GM23248 (cell line): ENCODE measurements at places on chromosomes 5 and 9.

DNA sequence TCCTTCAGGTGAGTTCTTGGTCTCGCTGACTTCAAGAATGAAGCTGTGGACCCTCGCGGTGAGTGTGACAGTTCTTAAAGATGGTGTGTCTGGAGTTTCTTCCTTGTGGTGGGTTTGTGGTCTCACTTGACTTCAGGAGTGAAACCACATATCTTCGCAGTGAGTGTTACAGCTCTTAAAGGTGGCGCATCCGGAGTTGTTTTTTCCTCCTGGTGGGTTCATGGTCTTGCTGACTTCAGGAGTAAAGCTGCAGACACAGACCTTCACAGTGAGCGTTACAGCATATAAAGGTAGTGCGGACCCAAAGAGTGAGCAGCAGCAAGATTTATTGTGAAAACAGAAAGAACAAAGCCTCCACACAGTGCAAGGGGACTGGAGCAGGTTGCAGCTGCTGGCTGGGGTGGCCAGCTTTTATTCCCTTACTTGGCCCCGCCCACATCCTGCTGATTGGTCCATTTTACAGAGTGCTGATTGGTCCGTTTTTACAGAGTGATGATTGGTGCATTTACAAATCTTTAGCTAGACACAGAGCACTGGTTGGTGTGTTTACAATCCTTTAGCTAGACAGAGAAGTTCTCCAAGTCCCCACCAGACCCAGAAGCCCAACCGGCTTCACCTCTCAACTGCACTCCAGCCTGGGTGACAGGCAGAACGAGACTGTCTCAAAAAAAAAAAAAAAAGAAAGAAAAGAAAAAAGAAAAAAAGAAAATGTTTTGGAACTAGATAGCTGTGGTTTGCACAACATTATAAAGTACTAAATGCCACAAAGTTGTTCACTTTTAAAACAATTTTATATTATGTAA is 9.1 kb upstream of the ERMP1 start:
- no peak for DNase-seq

DNA sequence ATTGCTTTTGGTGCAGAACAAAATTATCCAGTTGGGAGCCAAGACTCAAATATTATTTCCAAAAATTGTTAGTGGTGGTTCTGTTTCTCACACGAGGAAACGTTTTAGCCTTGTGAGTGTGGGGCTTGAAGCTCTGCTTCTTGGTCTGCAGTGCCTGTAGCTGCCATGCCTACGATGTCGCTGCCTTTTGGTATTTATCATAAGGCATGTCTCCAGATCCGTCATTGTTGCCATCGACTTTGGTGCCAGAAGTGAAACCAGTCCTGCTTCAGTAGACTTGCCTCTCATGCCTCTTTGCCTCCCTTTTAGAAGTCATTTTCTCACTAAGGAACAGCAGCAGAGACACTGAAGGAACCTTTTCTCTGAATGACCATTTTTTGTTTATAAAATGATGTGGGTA is 29.7 kb upstream of the CATSPER3 start:
- no peak for DNase-seq

DNA sequence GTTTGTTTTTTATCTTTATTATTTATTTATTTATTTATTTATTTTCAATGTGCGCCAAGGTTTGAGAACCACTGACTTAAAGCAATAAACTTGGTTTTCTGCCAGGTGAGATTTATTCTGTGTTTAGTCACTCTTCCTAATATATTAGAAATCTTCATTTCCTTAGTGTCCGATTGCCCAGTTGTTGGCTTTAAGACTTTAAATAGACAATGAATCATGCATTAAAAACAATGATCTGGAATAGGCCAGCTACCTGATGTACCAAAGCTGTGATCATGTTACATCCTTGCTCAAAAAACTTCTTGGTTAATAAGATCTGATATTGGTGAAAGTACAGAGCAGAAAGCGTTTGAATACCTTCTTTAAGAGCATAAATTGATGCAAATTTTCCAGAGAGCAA is 52.1 kb upstream of the ERBIN start:
- DNase-seq, result peak; percentile 78

DNA sequence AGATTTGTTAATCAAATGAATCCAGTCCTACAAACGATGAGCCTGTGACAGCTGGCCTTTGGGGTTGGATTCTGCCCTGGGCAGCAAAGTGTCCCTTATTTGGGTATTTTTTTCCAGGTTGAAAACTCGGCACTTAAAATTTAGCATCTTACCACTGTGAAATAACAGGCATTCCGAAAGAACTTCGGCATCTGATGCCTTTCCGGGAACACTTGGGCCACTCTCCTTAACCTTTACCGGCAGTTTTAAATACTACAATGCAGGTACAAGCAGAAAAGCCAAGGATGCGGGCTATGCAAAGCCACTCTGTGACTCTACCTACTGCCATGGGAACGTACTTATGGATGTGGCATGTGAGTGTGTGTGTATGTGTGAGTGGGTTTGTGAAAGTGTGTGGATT is 1.0 kb upstream of the RASGRF2 start:
- no peak for DNase-seq

- DNase-seq, result no peak
These were observed 47.2 kb upstream of the DAB2IP start for GRCh38 chr9:121604242-121604641.

- no peak for DNase-seq
These were observed 88.4 kb downstream of the AK8 start for GRCh38 chr9:132789719-132790118.

DNA sequence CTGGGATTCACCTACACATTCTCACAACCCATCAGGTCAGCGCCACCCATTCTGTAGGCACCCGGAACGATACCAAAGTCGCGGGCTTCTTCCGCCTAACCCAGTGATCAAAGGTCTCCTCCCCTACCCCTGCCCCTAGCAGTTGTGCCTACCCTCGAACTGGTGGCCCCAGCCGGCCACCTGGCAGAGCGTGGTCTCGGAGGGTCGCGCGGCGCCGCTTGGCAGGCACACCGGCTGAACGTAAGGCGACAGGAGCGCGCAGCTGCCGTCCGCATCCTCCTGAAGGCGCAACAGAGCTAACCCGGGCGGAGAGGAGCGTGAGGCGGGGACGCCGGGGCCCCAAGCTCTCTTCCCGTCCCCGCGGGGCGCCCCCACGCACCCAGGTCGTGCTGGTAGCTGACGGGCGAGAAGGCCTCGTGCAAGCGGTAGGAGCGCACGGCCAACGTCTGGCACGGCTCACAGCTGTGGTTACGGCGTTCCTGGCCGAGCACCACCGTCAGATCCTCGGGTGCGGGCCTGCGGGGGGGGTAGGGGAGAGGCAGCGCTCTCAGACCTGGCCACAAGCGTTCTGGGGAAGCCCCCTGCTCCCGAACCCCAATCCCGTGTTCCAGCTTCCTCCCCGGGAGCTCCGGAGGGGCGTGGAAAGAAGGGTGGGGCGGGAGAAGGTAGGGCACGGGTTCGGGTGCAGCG is 2.8 kb upstream of the PFN3 start:
- peak; percentile 50 for DNase-seq

GRCh38 chr5:34502581-34502980 is 153.5 kb upstream of the RAI14 start:
- no peak for DNase-seq

DNA sequence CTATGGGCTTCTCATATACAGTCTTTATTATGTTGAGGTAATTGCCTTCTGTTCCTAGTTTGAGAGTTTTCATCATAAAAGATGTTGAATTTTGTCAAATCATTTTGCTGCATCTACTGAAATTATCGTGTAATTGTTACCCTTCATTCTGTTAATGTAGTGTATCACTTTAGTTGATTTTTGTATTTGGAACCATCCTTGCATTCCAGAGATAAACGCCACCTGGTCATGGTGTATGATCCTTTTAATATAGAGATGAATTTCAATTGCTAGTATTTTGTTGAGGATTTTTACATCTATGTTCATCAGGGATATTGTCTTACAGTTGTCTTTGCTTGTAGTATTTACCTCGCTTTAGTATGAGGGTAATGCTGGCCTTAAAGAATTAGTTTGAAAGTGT is 19.3 kb downstream of the MEIKIN start:
- DNase-seq, result no peak

GRCh38 chr9:124754289-124754688 is 16.8 kb downstream of the NR6A1 start:
- peak; percentile 48 for DNase-seq

DNA sequence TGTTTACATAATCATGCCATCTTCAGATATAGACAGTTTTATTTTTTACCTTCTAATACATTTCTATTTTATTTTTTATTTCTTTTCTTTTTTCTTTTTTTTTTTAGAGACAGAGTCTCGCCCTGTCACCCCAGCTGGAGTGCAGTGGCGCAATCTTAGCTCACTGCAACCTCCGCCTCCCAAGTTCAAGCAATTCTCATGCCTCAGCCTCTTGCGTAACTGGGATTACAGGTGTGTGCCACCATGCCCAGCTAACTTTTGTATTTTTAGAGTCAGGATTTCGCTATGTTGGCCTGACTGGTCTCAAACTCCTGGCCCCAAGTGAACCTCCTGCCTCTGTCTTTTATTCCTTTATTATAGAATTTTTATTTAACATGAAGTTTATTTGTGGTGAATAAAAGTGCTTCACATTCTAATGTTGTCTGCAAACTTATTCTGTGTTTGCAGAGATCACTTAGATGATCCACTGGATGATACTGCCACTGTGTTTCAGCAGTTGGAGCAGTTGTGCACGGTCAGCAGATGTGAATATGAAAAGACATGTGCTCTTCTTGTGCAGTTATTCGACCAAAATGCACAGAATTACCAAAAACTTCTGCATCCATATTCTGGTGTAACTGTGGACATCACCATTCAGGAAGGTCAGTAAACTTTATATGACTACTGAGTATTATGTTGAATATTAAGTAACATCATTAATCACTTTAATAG is 62.2 kb downstream of the RANBP17 start:
- DNase-seq, result no peak

- DNase-seq, result no peak
These were observed 421.9 kb upstream of the FTMT start for GRCh38 chr5:121429761-121430160.

- DNase-seq, result no peak
These were observed 9.0 kb downstream of the BRD9 start for GRCh38 chr5:883475-884181.

DNA sequence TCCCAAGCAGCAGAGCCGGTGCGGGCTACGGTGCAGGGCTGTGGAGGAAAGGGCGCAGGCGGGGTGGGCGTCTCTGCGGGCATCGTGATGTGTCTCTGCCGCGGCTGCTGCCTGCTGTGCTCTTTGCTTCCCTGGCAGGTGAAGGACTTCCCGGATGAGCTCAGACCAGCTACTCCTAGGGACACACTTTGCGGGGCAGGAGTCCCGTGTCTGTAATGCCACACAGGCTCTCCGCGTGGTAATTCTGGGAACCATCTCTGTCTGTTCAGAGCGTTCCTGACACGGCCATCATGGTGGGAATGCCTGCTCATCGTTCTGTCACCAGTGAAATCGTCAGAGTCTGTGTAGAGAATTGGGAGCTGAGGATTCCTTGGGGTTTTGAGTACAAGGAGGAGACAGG is 235.5 kb downstream of the FANCC start:
- DNase-seq, result no peak

GRCh38 chr5:3384531-3384930 is 211.1 kb upstream of the IRX1 start:
- DNase-seq, result no peak

GRCh38 chr9:71145179-71145578 is 23.8 kb upstream of the TRPM3 start:
- DNase-seq, result no peak

GRCh38 chr9:18786196-18786595 is 246.8 kb downstream of the SAXO1 start:
- DNase-seq, result peak; percentile 28

- DNase-seq, result peak; percentile 36
These were observed 143.3 kb downstream of the SEC61B start for GRCh38 chr9:99365233-99365980.

DNA sequence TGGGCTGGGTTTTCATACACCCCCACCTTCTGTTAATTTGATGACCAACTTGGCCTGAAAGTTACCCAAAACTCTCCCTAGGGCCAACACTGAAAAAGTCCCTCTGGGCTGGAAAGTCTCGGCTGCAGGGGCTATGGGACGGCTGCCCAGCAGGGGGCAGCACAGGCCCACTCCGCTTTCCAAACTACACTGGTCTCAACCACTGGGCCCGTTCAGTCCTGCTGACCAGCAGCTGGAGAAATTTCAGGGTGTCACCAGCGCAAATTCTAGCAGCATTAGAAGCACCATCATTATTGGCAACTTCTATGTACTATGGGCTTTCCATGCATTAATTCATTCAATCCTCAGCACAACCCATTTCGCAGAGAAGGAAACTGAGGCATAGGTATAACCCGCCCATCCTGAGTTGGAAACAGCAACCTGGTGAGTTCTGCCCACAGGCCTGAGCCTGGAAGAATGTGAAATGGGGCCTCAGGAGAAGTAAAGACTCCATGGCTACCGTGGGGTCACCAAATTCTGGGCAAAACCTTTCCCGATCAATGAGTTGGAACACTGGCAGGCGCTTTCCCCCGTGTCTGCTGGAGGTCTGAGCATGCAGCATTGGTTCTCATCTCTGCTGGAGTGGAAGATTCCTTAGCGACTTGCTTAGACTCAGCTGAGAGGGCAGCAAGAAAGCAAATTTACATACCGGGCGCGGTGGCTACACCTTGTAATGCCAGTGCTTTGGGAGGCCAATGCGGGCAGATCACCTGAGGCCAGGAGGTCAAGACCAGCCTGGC is 9.7 kb downstream of the ORM2 start:
- peak; percentile 77 for DNase-seq

GRCh38 chr5:138676556-138677193 is 76.5 kb upstream of the CTNNA1 start:
- DNase-seq, result no peak

- DNase-seq, result no peak
These were observed 121.8 kb downstream of the XRCC4 start for GRCh38 chr5:83199126-83199525.

DNA sequence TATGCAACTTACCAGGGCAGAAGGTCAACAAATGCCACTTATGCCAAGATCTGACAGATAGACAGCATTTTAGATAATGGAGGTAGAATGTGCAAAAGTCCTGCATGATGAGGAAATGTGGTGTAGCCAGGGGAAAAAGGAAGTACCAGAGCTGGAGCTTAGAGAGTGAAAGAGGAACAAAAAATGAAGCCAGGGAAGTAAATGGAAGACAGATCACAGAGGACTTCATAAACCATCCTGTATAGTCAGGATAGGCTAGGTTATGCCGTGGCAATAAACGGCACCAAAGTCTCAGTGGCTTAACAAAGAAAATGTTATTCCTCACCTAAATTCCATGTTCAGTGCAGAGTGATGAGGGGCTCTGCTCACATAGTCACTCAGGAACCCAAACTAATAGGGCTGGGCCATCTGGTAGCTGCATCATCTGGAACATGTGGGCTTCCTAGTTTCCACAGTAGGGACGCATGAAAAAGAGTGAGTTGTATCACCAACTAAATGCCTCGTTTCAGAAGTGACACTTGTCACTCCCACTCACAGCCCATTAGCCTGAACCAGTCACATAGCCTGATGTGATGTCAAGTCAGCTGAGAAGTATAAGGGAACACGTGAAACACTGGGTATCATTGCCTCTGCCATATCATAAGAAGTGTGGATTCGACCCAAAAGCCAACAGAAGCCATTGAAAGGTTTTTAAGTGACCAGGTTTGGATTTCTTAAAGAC is 70.3 kb downstream of the SH3RF2 start:
- DNase-seq, result no peak

GRCh38 chr5:142655339-142656267 is 30.3 kb downstream of the FGF1 start:
- peak; percentile 88 for DNase-seq
